ENCODE measurements at places on chromosomes 2 and 18.
A peak's percentile ranks its signal among the peaks of the same experiment; 100 is the strongest.

GRCh38 chr2:21361957-21362486 is 238.3 kb downstream of the TDRD15 start:
- no peak for DNase-seq

GRCh38 chr2:183031911-183032794 is 6.1 kb downstream of the NCKAP1 start:
- DNase-seq: no peak

GRCh38 chr2:108927936-108928659 is 60.9 kb downstream of the EDAR start:
- DNase-seq: no peak

- no peak for DNase-seq
Observed at GRCh38 chr2:120624061-120624737, 111.5 kb upstream of the GLI2 start.

- peak; percentile 65 for DNase-seq
Observed at GRCh38 chr18:78406743-78407465, 572.7 kb upstream of the SALL3 start.

GRCh38 chr18:59810183-59810582 is 89.6 kb upstream of the PMAIP1 start:
- DNase-seq: no peak

DNA sequence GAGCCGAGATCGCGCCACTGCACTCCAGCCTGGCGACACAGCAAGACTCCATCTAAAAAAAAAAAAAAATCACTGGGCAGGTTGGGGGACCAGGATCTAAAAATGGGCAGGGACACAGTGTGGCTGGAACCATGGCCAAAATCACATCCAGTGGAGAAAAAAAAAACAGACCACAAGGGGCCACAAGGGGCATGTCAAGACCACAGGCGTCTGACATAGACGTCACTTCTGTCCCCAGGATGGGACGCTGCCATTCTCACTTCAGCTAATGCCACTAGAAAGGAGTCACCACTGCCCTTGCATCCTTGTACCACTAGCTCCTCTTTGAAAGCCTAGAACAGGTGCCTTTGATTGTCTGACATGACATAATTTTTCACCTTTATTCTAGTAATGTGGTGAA is 2.5 kb upstream of the POMC start:
- no peak for DNase-seq

DNA sequence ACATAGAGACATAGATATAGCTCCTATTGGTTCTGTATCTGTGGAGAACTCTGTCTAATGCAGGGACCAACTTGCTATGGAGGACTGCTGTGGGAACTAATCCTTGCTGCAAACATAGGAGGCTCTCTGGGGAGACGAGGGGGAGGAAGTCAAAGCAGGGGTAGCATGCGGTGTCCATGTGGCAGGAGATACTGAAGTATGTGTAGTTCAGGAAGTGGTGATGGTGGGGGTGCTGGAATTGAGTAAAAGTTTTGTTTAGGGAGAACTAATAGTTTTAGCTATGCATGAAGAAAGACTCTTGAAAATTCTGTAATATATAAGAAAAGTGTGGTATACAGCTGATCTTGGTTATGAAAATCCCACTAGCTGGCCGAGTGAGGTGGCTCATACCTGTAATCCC is 62.0 kb downstream of the ANKRD44 start:
- no peak for DNase-seq

DNA sequence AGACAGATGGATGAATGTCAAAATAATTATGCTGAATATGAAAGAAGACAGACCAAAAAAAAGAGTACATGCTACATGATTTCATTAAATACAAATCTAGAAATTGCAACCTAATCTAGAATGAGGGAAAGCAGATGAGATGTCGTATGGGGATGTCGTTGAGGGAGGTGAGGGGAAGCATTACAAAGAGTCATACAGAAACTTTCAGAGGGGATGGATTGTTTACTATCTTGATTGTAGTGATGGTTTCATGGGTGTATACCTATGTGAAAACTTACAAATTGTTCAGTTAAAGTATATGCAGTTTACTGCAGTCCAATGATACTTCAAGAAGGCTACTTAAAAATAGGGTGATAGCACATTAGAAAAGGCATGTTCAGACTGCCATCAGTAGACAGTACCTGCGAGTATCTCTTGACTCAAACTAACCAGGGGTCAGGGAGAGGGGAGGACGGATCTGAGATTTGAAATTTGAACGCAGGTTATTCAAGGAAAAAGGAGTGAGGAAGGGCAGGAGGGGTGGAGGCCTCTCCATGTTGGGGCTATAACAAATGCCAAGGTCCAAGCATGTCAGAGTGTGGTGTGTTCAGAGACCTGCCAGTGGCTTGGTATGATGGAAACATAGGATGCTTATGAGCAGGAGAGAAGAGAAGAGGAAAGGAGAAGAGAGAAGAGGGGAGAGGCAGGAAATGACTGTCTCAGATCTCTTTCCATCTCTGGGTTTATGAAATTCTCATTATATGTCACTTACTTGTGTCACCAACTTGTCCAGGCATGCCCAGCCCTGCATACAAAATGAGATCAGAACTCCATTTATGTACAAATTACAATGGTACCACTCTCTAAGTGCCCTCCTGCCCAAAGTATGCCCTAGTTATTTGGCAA is 257.3 kb upstream of the CXCR4 start:
- DNase-seq: no peak

DNA sequence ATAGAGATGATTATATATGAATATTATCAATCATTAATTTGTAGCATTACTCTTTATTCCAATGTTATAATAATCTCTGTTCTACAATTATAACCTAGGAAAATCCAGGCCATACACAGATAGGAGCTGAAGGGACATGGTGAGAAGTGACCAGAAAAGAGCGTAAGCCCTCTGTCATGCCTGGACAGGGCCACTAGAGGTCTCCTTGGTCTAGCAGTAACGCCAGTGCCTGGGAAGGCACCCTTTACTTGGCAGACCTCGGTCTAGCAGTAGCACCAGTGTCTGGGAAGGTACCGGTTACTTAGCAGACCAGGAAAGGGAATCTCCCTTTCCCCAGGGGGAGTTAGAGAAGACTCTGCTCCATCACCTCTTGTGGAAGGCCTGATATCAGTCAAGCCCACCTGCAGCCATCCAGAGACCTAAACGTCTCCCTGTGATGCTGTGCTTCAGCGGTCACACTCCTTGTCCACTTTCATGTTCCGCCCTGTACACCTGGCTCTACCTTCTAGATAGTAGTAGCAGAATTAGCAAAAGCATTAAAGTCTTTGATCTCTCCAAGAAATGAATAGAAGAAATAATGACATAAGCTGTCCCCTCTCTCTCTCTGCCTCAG is 447.5 kb upstream of the FSIP2 start:
- peak; percentile 52 for DNase-seq

GRCh38 chr2:118056165-118056534 is 32.1 kb upstream of the INSIG2 start:
- no peak for DNase-seq

DNA sequence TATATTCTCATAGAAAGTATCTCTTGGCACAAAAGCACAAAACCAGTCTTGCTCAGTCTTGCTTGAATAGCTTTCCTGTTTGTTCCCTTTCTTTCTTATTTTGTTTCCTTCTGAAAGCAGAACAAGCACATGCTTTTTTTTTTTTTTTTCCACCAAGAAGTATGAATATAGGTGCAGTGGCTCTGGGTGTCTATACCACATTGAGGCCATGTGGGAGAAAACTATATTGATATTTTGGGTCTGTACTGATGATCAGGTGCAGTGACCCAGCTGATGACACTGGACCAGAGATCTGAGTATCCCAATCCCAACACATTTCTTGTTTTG is 28.7 kb downstream of the GEMIN6 start:
- DNase-seq: no peak

GRCh38 chr2:174023591-174024523 is 58.7 kb upstream of the SP3 start:
- DNase-seq: peak; percentile 73

DNA sequence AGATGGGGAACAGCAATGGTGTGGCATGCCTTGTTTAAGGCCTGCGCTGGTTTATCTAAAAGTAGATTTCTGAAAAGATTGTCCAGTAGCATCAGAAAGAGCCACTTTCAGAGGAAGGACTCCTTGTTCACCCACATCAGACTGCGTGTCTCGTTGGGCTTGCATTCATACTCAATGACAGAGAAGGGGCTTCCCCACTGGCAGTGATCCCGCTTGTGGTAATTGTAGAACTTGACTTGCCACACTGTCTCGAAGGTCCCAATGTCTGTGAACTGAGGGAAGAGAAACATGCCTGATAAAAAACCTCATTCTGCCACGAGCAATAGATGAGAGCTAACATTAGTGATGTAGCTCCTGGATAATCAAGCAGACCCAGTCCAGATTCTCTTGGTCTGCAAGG is 26.0 kb downstream of the CNRIP1 start:
- no peak for DNase-seq

DNA sequence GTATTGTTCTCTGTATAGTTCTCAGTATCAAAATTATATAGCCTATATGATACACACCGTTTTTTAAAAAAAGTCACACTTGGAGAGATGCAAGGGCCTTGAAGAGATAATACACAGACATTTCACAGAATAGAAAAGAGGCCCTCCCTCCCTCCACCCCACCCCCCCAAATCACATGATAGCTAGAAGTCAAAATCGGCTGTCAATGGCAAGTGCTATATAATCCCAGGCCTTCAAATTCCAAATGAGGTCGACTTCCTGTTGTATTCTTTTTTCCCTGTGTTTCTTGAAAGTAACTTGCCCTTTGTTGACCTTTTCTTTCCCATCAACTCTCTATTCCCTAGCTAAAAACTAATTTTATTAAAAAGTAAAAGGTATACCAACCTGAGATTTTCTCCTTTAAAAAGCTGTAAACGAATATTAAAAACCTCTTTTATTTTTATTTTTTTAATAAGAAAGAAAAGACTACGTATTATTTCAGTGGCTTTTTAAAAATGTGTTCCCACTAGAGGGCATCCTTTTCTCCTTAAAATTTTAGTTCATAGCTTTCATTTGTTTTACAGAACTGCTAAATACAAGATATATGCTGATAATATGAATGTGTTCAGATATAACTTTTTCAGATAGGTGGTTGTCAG is 46.6 kb downstream of the KCMF1 start:
- no peak for DNase-seq

- peak; percentile 10 for DNase-seq
Observed at GRCh38 chr2:237134321-237135230, 48.9 kb downstream of the COPS8 start.

DNA sequence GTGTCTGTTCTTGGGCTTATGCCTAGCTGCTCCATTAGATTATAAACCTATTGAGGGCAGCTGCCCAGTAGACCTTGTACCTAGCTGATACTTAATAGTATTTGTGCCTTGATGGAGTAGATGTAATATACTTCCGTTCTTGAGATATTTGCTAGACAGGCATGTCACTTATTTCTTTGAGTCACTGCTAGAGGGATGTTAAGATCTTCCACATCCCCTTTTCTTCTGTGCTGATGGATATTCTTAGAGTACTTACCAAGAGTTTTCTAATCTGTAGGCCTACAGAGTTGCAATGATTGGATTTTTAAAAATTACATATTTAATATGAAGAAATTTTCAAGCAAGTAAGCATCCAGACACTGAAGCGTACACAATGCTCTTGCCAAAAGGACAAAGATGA is 226.7 kb downstream of the TPGS2 start:
- DNase-seq: no peak

GRCh38 chr2:134818321-134818720 is 20.1 kb upstream of the ACMSD start:
- no peak for DNase-seq

- no peak for DNase-seq
Observed at GRCh38 chr18:25097057-25097456, 254.9 kb downstream of the ZNF521 start.

GRCh38 chr2:149692961-149693396 is 105.4 kb upstream of the MMADHC start:
- no peak for DNase-seq

DNA sequence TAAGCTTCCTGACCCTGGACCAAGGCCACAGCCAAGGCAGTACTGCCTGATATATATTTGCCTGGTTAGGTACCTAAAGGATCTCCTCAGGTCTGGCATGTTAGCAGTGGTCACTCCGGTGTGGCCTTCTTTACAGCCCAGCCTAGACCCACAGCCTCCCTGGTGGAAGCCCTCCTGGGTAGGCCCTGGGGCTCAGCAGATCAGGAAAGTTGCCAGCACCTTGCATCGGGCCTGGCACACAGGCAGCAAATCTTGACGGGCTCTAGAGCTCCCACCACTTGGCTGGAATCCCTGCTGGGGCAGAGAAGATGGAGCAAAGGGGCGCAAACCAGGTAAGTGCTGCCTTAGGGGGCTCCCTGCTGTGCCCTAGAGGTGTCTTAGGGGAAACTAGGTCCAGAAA is 40.9 kb upstream of the ATP6V1B1 start:
- DNase-seq: no peak

DNA sequence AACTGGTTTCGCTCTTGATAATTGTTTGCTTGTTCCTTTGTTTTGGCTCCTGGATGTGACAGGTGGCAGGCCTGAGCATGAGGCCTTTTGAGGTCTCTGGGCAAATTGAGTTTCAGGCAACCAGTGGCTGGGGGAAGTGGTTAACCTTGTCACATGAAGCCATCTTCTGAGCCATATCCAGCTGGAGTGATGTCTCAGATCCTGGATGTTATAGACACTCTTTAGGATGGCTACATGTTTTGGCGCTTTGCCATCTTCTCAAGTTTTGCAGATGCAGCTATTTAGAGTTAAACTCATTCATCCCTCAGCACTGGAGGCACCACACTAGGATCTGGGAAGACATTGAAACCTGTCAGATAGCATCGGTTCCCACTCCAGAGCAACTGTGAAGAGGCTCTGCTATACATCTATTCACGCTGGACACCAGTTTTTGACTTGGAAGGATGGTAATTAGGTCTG is 25.3 kb upstream of the TACR1 start:
- no peak for DNase-seq

- DNase-seq: no peak
Observed at GRCh38 chr2:67503066-67503795, 106.1 kb downstream of the ETAA1 start.

- no peak for DNase-seq
Observed at GRCh38 chr18:39190508-39190907, 1624.9 kb upstream of the CELF4 start.

DNA sequence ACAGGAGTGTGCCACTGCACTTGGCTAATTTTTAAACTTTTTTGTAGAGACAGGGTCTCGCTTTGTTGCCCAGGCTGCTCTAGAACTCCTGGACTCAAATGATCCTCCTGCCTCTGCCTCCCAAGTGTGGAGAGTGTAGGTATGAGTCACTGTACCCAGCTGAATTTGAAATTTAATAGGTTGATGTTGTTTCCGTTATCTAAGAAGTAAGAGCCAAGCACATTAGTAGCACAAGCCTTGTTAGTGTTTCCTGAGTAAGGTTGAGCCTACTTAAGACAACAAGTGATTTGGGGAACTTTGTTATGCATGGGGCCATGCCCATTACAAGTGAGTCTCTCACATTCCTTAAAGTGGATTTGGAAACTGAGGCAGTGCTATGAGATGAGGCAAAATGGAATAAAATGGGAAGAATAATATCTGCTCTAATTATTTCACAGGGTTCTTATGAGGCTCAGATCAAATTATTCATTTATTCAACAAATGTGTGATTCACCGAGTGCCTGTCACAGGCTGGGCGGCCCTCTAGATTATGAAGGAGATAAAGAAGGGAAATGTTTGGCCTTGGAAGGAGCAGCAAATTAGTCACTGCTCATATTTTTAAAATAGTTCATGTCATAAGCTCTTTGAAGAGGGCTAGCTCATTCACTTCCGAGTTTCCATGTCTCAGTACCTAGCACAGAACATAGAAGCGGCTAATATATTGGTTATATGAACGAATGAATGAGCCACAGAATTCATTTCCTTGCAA is 217.2 kb downstream of the LDLRAD4 start:
- no peak for DNase-seq

GRCh38 chr2:68692511-68692910 is 42.1 kb upstream of the ARHGAP25 start:
- no peak for DNase-seq

GRCh38 chr2:121955426-121955825 is 200.0 kb downstream of the TSN start:
- no peak for DNase-seq

Measured in ureter (tissue), 1 donor.